Smooth muscle cell of bladder (primary cell): ENCODE measurements at places on chromosomes 12 and 14. TPM values are rescaled to one million over a fixed set of nuclear protein-coding genes. Genes with fewer than 3 reads are reported as not detected.

AP5M1 gene
- 11.2 and 17.4 TPM in 2 replicates for total RNA-seq

TCL1B gene
- total RNA-seq, result not detected in 2 replicates

DPY19L2 gene
- total RNA-seq, result 1.8 and 3.8 TPM in 2 replicates

DIO2 gene
- total RNA-seq, result 2.4 and 14.1 TPM in 2 replicates

LAG3 gene
- total RNA-seq, result 0.14 and 0.18 TPM in 2 replicates

KLRB1 gene
- under 0.01 TPM in 1 of 2 replicates, not detected in the other for total RNA-seq

FAM181A gene
- total RNA-seq, result not detected in 2 replicates

VRTN gene
- not detected in 2 replicates for total RNA-seq

PLXNC1 gene
- 3.3 and 7.7 TPM in 2 replicates for total RNA-seq

TPH2 gene
- not detected in 2 replicates for total RNA-seq
